Activated CD8-positive, alpha-beta memory T cell treated with anti-CD3 and anti-CD28 coated beads, Interleukin-2, amount 50 U/mL, for 48 hours (primary cell): ENCODE measurements at places on chromosomes 4 and X.

DNA sequence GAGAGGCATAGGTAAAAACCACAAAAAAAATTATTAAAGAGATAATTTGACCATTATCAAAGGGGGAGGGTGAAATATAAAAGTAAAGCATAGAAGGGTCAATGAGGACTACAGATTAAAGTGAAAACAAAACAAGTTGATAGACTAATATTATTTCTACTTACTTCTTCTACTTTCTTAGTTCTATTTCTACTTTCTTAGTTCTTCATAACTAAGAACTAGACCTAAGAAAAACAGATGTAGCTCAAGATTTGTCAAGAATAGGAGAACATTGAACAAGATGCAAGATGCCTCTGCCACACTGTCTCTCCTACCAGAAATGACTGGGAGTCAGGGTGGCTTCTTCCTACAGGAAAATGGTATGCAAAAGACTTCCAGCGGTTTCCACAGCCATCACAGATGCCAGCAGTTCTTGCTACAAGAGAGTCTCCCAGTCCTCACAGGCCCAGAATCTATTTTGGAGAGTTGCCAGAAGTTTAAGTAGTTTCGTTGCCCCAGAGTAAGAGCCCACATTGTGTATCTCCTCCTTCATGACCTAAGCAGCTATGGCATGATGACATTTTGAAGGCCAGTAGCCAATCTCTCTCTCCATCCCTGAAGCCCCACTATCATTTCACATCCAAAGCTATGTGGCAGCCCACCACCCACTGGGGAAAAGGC, 42.9 kb upstream of the DDX60 start:
- no peak for DNase-seq

DNA sequence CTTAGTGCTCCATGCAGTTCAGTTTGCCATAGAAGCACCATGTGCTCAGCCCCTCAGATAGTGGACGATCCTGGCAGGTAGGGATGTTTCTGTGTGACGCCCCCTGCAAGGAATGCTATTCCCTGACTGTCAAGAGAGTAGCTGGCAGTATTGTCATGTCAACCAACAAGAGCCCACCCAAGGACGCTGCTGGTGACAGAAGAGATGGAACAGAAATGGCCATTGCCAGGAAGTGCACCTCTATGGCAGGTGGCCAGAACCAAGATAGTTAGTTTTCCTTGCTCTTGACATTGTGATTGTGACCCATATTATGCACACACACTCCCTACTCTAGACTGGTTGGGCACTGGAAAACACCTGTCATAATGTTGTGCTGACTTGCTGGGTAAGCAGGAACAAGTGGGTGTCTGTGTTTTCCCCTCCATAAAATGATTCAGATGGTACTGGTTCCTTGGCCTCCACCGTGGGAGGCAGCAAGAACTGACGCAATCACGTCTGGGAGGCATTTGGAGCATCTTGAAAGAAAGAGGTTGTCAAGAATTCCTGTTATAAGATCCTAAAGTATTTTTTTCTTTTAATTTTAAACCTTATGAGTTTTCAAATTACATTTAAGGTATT, 507.9 kb downstream of the MID1IP1 start:
- DNase-seq: no peak

DNA sequence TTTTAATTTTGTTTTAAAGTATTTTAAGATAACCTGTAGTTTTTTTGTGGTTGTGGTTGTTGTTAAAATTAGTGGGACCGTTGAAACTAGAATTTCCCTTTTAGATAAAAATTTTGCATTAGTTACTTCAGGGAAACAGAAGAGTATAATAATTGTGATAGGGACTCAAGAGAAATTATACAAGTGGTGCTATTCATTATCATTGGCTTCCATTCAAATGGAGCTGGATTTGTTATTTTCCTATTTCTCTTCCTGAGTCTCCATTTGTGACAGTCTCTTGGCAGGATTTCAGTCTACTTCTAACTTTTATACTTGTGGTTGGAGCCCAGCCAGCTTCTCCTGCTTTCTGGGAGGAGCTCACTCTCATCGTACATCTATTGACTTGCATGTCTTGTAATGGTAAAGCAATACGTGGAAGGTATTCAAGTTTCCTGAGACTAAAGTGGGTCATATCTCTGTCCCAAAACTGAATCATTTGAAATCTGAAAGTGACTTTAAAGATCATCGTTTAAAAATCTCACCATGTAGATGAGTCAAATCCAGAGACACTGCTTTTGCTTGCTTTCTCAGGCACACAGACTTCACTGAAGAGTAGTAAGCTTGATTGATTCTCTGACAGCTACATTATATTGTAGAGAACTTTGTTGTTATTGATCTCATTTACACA, 155.8 kb downstream of the RPA4 start:
- no peak for DNase-seq

DNA sequence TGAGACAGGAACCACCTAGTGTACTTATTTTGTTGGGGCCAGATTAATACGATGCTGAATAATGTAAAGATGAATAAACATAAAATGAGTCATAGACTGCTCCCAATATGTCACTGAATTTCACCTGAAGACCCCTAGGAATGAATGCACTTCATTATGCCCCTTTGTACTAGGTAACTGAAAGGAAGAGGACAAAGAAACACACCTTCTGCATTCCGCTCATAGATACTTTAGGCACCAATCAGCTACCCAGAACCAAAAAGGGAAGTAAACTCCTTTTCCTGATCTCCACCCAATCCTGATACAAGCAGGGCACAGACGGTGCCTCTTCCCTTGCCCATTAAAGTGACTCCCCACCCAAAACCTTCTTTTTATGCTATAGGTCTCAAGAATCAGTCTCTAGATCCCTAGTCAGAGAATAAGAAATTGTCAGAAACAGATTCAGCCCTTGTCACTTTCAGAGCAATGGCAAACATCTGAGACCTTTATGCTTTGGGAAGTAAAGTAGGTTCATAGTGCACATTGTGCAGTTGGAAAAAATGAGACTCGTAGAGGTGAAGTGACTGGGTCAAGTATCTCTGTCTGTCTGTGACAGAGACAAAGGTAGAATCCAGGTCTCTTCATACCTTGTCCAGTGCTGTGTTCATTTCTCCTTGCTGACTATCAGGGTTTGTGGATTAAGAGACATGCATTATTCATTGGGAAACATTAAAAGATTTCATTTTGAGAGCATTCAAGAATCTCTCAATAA, 2.3 kb downstream of the GPR174 start:
- DNase-seq: no peak

- no peak for DNase-seq
Observed at GRCh38 chrX:96721354-96721753, 36.7 kb downstream of the DIAPH2 start.

DNA sequence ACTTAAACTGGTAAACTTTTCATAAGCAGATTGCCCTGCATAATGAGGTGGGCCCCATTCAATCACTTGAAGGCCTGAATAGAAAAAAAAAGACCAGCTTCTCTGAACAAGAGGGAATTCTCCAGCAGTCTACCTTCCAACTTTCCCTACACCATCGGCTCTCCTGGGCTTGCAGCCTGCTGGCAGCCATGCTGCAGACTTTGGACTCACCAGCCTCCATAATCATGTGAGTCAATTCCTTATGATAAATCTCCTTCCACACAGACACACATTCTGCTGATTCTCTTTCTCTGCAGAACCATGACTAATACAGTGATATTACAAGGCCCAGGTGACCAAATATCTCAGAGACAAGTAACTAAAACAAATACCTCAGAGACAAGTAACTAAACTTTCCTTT, 113.8 kb upstream of the WDR17 start:
- no peak for DNase-seq

- DNase-seq: no peak
Observed at GRCh38 chr4:57144466-57144865, 34.3 kb upstream of the IGFBP7 start.

DNA sequence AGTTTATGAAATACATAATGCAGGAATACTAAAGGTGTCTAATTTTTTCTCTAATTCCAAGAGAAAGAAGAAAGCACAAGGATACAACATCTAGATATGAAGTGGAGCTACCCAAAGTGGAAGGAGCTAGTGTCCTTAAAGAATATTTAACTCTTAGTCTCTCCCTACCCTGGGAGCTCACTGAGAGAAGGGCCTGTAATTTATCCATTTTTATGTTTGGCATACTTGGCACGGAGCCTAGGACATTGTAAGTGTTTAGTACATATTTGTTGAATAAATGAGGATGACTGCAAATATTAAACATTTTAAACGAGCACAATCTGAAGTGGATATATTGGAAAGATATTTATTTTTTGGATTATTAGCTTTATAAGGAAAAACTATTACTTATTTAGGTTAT, 674.8 kb downstream of the IQCM start:
- no peak for DNase-seq

- DNase-seq: no peak
Observed at GRCh38 chr4:79923281-79923680, 149.7 kb downstream of the ANTXR2 start.

GRCh38 chr4:152258804-152259708, 276.8 kb downstream of the FBXW7 start:
- no peak for DNase-seq

DNA sequence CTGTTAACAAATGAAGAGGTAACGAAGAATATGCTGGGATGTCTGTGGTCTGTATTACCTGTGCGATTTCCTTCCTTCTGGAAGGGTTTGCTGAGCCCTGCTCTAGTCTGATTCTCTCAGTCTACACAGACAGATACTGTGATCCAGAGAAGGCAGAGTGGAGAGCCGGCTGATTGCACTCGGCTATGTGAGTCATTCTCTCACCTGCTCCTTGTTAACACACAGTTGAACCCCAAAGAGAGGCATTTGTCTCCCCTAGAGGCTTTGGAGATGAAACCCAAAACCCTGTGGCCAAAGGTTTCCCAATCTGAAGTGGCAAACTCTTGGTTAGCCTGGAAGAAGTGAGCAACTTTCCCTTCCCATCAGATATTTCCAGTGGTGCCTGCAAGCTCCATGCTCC, 78.1 kb upstream of the GPC4 start:
- DNase-seq: no peak

GRCh38 chrX:108795240-108795639, 58.9 kb upstream of the IRS4 start:
- no peak for DNase-seq

- no peak for DNase-seq
Observed at GRCh38 chrX:83845397-83845796, 15.5 kb upstream of the CYLC1 start.

GRCh38 chr4:169611157-169611556, 1.2 kb downstream of the NEK1 start:
- no peak for DNase-seq

DNA sequence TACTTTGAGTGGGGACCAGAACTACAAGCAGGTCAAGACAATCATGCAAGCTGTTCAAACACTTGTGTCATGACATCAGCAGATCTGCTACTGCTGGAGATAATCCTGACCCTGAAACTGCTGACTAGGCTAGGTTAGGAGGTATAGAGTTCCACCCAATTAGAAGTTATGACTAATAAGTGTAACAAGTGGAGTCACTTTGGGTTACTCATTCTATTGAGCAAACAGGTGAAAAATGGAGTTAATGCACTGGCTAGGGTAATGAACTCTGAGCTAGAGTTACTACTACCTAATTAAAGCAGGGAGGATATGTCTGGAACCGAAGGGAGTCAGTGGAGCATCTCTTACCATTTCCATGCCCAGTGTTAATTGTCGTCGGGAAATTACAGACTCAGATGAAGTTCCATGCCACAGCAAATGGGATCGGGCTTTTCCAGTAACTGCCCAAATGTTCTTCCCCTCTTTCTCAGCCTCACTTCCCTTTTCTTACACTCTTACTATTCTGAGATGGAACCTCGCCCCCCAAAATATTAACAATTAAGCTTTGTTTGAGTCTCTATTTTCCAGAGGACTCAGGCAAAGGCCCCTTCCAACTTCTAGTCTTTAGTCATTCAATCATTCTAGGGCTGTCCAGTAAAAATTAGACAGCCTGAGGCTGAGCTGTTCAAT, 19.8 kb upstream of the MANBA start:
- no peak for DNase-seq

DNA sequence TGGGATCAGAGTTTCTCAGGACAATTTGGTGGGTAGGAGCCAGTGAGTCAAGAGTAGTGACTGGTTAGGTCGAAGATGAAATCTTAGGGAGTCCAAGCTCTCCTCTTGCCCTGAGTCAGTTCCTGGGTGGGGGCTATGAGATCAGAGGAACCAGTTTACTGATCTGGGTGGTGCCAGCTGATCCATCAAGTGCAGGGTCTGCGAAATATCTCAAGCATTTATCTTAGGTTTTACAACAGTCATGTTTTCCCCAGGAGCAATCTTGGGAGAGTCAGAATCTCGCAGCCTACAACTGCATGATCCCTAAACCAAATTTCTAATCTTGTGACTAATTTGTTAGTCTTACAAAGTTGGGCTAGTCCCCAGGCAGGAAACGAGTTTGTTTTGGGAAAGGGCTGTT, 1833.2 kb upstream of the PCDH7 start:
- no peak for DNase-seq

- DNase-seq: no peak
Observed at GRCh38 chr4:101277671-101278070, 69.7 kb downstream of the PPP3CA start.

DNA sequence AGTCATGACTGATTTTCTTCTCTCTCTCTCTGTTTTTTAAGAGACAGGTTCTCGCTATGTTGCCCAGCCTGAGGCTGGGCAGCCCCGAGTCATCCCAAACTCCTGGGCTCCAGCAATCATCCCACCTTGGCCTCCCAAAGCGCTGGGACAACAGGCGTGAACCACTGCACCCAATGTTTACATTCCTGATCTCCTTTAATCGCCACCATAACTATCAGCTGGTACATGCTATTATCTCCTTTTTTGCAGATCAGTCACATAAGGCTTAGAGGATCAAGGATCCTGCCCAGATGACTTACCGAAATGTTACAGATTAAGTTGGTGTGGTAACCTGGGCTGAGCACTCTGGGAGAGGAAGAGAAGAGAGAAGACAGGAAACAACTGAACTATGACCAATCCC, 1.5 kb upstream of the USP46 start:
- no peak for DNase-seq

- no peak for DNase-seq
Observed at GRCh38 chr4:80033581-80033980, 39.4 kb downstream of the ANTXR2 start.

DNA sequence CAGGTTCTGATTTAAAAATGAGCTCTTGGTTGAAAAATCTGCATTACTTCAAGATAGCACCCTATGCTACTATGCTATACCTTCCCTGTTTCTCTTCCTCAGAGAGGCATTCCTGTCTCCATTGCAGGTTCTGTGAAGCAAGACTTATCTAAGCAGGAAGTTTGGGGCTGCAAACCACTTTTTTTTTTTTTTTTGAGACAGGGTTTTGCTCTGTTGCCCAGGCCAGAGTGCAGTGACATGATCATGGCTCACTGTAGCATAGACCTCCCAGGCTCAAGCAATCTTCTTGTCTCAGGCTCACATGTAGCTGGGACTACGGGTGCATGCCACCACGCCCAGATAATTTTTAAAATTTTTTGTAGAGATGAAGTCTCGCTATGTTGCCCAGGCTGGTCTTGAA, 4.0 kb upstream of the CCNG2 start:
- DNase-seq: no peak

- peak; percentile 81 for DNase-seq
Observed at GRCh38 chrX:53093177-53093655, 726 bp upstream of the KANTR start.
